DMS79 (cell line): ENCODE measurements at places on chromosomes 5 and 9.

GRCh38 chr9:77020413-77021290 lies 1.2 kb downstream of the FOXB2 start:
- DNase-seq, result no peak

DNA sequence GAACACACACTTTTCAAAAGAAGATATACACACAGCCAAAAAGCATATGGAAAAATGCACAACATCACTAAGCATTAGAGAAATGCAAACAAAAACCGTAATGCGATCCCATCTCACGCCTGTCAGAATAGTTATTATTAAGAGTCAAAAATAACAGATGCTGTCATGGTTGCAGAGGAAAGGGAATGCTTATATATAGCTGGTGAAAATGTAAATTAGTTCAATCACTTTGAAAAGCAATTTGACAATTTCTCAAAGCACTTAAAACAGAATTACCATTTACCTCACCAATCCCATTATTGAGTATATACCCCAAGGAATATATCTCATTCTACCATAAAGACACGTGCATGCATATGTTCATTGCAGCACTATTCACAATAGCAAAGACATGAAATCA lies 126.8 kb upstream of the MRPS30 start:
- DNase-seq, result no peak

DNA sequence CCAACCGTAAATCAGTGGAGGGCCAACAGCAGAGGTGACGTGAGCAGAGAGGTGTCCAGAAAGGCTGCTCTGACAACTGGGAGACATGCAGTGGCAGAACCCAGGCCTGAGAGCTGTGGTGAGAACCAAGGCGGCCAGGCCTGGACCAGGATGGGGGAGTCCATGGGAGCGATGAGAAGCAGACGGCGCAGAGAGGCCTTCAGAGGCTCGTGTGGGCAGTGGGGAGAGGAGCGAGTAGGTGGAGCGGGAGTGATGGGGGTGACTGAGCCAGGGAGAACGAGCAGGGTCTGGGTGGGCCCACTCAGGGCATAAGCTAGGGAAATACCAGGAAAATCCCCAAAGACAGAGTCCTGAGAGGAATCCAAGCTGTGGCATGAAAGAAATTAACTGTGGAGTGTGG lies 7.9 kb upstream of the IL3 start:
- DNase-seq, result no peak

- no peak for DNase-seq
These were observed 278.6 kb downstream of the CDH18 start for GRCh38 chr5:19709403-19709802.

DNA sequence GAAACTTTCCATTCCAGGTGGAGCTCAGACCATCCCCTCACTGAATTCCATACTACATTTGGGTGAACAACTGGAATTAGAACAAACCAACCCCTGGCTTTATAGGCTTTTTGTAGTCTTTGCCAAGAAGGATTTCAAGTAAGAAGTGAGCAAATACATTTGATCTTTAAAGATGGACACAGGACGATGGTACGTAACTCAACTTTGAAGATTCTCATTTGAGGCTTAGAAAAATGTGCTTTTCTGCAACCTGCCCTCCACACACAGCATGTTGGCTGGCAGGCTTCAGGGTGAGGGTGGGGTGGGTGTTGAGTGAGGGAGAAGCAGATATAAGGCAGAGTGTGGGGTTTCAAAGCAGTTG lies 175.8 kb downstream of the DCP2 start:
- no peak for DNase-seq

GRCh38 chr9:131622523-131622922 lies 77.2 kb downstream of the PRRT1B start:
- DNase-seq, result no peak

DNA sequence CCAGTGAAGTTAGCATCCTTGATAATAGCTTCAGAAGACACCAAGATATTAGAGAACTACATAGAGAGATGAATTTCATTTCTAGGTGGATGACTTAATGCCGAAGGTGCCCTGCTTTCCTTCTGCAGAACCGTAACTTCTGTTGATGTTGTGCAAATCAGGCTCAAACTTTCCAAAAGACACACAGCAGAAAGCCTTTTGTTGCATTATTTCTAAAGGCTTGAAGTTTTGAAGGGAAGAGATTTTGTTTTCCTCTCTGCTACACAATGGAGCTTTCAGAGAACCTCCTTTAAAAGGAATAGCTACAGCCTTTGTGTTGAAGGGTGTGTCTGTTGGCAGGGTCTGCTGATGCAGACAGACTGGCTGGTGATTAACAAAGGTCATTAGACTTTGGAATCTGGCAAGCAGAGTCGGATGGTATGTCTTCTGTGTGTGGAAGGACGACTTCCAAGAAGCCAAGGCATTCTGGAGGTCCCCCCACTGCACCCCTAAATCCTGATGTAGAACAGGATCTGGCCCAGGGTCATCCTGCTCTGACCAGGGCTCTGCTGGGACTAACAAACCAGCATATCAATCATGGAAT lies 57.8 kb downstream of the ZNF462 start:
- DNase-seq, result peak; percentile 15

GRCh38 chr5:151202381-151203139 lies 21.3 kb downstream of the CCDC69 start:
- DNase-seq, result no peak

GRCh38 chr9:127762111-127762676 lies 16.3 kb downstream of the SH2D3C start:
- DNase-seq, result no peak

DNA sequence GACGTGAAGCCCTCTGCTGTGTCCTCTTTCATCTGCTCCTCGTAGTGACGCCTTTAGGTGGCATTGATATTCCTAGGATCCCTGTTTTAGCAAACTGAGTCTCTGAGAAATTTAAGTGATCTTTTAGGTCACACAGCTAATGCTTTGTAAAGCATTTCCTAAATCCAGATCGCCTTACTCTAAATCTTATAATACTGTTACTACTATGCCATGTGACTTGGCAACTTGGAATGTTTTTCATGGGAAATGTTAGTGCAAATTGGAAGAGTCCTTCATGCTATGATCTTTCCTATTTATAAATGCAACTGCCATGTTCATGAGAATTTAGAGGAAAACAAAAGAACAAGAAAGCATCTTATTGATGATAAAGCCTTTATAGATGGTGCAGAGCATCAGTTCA lies 212.2 kb downstream of the TRIO start:
- DNase-seq, result no peak

DNA sequence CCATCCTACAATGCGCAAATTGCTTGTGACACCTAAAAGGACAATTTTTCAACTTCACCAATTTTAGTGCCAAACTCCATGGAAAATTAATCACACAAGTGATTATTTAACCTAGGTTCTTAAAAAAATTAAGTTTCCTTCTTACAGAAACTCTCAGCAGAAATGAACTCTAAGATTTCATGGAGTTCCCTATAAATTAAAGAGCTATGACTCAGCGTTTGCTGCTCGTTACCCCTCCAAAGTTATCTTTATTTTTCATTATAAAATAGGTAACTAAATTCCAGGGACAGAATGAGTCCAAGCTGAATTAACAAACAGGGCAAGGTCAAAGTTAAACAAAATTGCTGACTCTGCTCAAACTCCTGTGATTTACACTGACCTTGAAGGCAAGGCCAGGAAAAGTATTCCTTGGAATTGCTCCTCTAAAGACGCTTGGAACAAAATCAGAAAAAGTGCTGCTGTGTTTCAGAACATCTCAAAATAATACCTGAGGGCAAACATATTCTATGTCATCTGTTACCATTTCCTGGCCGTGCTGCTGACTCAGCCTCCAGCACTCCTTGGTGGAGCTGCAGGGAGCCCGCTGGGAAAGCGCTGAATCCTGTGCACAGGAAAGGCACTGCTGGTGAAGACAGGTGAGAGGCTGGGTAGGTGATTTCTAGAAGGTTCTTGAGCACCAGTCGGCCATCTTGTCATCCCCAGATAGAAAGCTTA lies 2.5 kb upstream of the CMBL start:
- DNase-seq, result no peak

- DNase-seq, result peak; percentile 85
These were observed 10.6 kb upstream of the HMCN2 start for GRCh38 chr9:130254747-130255630.

- DNase-seq, result no peak
These were observed 65.2 kb downstream of the RETREG1 start for GRCh38 chr5:16551628-16552027.
